ENCODE measurements at places on chromosomes 3 and 15.

DNA sequence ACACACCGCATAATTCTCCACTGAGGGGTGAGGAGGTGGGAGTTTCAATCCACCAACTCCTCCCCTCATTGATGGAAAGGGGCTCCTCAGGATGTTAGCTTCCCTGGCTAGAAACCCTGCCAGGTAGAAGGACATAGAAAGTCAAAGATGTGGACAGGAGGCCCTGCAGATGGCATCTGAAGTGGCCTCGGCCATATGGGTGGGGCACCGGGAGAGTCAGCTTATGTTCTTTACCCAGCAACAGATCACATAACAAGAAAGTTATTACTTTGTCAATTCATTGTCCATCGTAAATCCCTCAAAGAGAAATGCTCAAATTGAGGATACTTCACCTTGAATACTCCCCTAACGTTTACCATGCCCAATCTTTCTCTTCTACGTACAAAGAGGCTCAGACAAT is 97.3 kb upstream of the ARHGEF3 start:
- DNase-seq = no peak

DNA sequence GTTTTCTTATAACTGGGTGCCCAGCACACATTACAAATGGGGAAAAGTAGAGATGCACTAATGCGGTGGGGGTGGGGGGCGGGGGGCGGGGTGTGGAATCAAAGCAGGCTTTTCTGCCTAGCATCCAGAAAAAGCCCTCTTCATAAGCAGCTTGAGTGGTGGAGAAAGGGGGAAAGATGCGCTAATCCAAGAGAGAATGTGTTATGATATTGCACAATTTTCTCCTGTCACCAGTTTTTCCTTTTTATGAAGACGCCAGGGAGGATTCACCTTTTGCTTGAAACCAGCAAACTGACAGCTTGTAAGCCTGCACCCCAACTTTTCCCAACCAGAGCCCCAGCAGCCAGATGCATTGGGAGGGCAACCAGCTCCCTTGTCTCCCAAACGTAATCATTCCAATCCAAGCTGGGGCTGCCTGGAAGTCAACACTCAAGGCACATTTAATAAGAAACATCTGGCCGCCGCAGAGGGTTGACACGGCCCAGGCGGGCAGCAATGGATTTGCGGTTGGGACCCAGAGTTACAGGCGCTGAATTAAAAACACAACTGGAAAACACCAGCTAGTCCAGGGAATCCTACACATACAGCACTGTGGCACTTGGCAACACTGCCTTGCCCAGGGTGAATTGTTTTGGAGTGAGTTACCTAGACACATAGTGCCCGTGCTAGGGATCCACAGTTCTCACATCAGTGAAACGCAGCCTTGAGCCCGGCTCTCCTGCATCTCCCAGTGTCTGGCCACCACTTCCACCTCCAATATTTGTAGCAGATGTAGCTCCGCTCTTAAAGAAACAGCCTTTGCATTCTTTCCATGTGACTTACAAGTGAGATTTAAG is 218.5 kb upstream of the PRICKLE2 start:
- no peak for DNase-seq

DNA sequence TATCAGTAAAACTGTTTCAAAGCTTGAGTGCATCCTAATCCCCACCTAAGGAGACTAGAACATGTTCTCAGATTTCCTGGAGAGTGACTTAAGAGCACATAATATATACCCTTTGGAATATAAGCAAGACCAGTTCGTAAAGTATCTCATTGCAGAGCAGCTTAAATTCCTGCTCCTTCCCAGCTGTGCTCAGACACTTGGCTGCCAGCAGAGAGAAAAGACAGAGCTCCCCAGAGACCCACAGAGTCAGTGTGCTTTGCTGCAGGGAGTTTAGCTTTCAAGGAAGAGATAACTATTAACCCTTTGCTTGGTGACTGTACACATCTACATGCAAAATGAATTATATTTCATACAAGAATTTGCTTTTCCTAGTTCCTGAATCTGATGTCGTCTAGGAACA is 338.1 kb upstream of the ARHGEF26 start:
- DNase-seq = no peak

- no peak for DNase-seq
These were observed 31.8 kb upstream of the RYR3 start for GRCh38 chr15:33278816-33279612.

- DNase-seq = no peak
These were observed 11.5 kb downstream of the B4GALT4 start for GRCh38 chr3:119229190-119229589.

- no peak for DNase-seq
These were observed 87.2 kb upstream of the SLC2A2 start for GRCh38 chr3:171113716-171114115.

DNA sequence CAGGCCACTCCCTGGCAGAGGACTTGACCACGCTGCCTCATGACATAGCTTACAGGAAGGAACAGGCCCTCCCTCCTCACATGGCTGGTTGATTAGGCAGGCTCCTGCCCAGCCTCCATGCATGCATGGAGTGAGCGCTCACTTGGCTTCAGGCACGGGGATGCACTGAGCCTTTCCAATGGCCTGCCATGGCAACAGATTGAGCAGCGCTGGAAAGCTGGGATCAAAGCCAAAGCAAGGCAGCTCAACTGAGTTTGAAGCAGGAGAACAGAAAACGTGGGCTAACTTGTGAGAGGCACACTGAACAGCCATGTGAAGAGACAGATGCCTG is 5.9 kb upstream of the GRAMD2A start:
- DNase-seq = no peak

GRCh38 chr15:58775402-58775801 is 4.3 kb downstream of the MINDY2 start:
- no peak for DNase-seq

- no peak for DNase-seq
These were observed 335.9 kb downstream of the LPP start for GRCh38 chr3:188489639-188490405.

GRCh38 chr3:39748002-39748401 is 61.4 kb upstream of the MYRIP start:
- DNase-seq = no peak

DNA sequence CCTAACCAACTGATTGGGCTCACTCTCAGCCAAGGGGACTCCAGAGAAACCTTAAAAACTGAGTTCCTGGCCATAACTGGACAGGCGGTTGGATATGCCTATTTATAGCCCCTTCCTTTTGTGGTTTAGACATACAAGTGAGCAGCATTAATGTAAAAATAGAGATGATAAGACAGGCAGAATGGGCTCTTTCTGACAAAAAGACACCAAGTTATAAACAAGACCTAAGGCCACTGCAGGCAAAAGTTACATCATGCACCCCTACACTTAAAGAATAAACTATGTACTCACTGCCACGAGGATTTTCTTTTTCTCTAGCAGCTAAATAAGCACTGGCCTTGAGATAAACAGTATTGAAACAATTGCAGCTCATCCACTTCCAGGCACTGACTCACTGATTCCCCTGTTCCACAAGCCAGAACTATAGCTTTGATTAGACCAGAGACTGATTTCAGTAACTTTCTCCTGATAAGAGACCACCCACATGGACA is 30.1 kb downstream of the SUCNR1 start:
- DNase-seq = no peak

DNA sequence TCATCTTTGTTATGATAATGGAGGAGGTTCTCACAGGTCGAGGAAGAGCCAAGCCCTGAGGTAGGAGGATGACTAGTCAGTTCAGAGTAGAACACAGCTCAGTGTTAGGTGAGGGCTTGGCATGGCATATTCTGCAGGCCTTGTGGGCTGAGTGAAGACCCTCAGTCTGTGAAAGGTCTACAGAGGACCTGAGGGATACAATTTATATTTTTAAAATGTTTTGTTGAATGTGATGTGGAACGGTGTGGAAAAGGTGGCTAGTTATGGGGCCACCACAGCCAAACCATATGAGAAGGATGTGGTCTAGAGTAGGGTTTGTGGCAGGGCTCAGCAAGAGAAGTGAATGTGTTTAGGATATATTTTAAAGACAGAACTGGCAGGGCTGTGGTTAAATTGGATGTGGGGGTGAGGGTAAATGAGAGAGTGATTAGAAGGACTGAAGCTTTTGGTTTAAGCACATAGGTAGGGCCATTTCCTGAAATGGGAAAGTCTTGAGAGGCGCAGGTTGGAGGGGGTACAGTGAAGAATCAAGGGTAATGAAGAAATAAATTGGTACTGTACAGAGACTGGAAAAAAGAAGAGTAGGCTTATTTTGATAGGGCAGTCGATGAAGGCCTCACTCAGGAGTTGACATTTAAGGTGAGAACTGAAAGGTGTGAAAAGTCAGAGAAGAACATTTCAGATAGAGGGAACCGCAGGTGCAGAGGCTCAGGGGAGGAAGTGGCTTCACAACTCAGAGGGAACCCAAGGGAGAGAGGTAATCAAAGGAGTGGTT is 60.5 kb downstream of the SPTSSB start:
- DNase-seq = no peak

GRCh38 chr15:88636050-88636449 is 2.8 kb upstream of the ISG20 start:
- no peak for DNase-seq

GRCh38 chr3:24740326-24740725 is 245.7 kb upstream of the THRB start:
- DNase-seq = no peak

GRCh38 chr3:179603321-179603720 is 1.1 kb downstream of the MRPL47 start:
- no peak for DNase-seq

DNA sequence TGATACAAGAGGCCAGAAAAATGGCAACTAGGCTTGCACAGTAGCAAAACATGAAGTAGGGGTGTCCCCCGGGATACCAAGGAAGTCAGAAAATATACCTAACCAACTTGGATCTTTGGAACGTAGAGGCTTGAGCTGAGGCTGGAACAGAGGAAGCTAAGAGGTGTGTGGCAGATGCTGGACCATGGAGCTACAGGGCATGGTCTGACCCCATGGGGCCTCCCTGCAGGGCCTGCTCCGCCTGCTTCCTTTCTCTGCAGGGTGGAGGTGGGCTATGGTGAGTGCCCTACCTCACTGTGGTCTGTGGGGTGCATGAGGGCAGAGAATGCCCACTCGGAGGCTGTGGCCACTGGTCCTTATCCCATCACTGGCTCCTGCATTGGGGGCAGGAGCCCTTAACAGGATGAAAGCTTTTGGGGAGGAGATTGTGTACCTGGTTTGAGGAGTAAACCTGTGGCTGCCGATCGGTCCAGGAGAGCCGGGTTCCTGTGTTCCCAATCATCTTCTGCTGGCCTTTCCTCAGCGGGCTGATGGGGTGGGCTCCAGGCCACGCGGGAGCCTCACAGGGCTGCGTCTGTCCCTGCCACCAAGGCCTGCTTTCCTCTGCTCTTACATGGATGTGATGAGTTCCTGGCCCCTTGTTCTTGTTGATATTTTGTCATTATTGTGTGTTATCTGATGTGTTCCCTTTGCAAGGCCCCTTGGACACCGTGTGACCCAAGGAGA is 96.8 kb downstream of the OCA2 start:
- no peak for DNase-seq

DNA sequence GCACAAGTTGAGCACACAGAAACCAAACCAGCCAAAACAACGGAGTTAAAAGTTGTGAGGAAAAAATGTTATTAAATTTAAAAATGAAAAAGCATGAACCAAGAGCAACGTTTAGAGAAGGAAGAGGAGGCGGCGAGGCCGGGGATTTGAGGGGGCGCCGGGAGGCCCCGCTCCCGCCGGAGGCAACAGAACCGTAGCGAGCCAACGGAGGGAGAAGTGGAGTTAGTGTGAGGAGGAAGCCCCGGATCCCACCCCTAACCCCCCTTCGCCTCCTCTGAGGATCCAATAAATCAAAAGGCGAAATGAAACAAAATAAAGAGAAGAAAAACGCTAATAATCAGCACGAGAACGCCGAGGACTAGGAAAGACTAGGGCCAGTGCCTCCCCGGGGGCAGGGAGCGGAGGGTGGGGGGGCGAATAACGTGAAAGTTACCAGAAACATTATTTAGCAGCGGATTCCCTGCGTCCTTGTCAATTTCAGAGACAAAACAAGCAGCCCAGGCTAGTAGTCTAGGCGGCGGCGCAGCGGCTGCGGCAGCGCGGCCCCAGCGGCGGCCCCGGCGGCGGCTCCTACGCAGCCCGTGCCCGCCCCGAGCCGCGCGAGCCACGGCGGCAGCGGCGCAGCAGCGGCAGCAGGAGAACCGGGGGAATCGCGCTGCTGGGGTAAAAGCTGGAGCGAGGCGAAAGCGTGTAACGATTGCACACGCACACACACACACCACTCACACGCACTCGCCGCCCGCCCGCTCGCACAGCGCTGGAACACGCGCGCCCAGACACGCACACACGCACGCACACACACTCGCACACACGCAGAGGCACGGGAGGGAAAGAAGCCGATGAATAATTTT is 1.7 kb downstream of the MEIS2 start:
- peak; percentile 7 for DNase-seq

- DNase-seq = peak; percentile 61
These were observed 374.2 kb downstream of the PLCL2 start for GRCh38 chr3:17258823-17259436.

GRCh38 chr3:170178651-170179050 is 2.9 kb downstream of the PHC3 start:
- no peak for DNase-seq

- DNase-seq = no peak
These were observed 60.0 kb upstream of the SEC13 start for GRCh38 chr3:10380906-10381305.

DNA sequence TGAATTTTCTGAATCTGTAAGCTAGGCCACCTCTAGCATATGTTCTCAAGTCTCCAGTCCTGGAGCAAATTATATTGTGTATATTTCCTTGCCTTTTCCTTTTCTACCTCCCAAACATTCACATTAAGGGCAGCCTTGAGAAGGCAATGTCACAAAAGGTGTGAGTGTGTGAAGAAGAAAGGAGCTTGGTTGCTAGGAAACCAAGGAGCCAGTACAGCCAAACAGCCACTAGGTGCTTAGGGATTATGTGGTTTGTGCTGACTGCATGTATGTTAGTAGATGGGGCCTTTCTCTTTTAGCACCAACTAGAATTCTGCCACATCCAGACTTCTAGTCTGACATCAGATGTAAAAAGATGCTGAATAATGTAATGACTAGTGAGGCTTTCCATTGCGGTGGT is 118.8 kb upstream of the DAZL start:
- DNase-seq = no peak

DNA sequence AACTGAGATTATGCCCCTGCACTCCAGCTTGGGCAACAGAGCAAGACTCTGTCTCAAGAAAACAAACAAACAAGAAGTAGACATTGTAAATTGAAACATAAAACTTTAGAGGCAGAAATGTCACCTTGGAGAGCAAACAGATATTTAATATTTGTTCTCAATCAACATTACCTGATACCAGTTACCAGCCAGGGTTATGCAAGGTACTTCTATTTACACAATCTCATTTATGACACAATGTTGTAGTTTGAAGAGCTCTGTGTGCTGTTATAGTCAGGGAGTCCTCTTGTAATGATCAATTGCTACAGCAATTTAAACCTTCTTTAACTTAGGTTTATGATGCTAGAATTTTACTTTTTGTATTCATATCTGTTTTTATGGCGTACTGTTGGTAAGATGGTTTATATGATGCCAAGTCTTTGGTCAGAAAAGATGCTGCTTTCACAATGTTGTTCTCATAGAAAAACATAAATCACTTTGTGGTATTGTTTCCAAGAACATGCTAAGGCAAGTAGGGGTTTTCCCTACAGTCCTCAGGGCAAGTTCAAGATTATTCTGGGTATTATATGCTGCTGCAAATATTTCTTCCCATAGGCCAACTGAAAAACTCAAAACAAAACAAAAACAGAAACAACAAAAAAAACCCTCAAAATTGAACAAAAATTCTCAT is 173.5 kb downstream of the TNIK start:
- no peak for DNase-seq

Measured in hematopoietic multipotent progenitor cell treated with erythropoietin and hydrocortisone succinate and interleukin-3 and kit ligand, for 8 days (in vitro differentiated cells).